ENCODE measurements at places on chromosomes 7 and 10. TPM values are rescaled to one million over a fixed set of nuclear protein-coding genes. Genes with fewer than 3 reads are reported as not detected.

GRCh38 chr7:68676813-68677535, 921.3 kb upstream of the AUTS2 start:
- no peak for ATAC-seq

GRCh38 chr10:79441433-79441832, 4.0 kb downstream of the ZCCHC24 start:
- no peak for ATAC-seq

DNA sequence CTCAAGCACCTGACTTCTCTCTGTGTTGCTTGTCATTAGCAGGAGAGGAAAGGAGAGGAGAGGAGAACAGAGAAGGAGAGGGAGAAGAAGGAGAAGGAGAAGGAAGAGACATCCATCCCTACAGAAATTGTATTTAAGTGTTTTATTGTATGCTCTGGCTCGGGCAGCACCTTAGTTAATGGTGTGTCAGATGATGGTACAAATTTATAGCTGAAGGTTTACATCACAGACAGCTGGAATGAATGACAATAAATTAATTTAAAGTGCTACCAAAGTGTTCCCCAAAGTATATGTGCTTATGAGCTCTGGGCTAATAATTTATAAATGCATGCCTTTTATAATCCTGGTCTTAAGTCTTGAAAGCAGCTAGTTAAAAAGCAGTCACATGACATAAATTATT, 38.1 kb upstream of the ZMIZ1 start:
- no peak for ATAC-seq

- no peak for ATAC-seq
These were observed 168.3 kb downstream of the UBE2H start for GRCh38 chr7:129784437-129784782.

- ATAC-seq = peak; percentile 88
These were observed 21.6 kb downstream of the TMEM72 start for GRCh38 chr10:44932517-44933450.

DNA sequence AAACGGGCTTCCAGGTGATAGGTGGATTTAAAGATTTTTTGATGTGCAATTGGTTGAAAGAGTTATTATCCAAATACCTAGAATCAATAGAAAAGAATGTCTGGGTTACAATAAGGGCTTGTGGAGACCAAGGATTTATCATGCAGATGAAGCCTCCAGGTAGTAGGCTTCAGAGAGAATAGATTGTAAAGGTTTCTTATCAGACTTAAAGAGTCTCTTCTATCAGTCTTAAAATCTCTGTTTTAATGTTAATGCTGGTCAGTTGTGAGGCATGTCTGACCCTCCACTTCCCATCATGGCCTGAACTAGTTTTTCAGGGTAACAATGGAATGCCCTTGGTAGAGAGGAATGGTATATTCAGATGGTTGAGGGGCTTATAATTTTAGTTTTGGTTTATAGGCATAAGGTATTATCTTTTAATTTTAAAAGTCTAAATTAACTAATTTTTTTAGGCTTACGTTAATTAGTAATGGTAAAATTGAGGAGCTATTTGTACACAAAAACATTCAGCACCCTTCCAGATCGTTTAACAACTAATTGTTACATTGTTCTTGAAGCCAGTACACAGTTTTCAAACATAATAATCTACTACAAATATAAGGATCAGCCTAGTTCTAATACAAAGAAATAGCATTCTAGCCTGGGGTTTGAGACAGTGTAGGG, 704.2 kb upstream of the MBL2 start:
- ATAC-seq = no peak

DNA sequence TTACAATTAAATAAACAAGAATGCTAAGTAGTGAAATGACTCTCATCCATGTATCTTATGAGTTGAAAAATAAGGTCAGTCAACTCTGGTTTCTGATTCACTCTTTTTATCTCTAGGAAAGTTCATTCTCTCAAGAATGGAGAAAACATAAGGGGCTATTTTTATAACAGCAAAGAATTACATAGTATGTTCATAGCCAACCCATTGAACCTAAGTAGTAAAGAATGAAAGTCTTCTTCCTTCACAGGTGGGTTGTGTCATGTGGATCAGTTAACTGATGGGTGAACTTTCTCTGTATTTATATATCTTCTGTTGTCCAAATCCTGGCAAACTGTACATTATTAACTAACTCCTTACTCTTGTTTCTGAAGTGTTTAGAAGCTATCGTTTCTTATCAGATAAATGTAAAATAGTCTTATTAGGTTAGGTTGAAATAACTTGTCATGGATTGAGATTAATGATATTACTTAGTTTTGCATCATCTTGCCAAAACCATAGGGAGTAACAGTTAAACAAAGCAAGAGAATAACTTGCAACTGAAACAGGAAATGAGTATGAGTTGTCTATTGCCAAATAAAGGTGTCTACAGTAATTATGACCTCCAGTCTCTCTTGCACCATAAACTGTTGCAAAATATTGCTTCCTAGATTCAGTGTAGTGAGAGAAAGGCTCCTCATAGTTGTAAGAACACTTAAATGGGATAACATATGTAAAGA, 86.8 kb downstream of the ANKRD7 start:
- peak; percentile 96 for ATAC-seq

DNA sequence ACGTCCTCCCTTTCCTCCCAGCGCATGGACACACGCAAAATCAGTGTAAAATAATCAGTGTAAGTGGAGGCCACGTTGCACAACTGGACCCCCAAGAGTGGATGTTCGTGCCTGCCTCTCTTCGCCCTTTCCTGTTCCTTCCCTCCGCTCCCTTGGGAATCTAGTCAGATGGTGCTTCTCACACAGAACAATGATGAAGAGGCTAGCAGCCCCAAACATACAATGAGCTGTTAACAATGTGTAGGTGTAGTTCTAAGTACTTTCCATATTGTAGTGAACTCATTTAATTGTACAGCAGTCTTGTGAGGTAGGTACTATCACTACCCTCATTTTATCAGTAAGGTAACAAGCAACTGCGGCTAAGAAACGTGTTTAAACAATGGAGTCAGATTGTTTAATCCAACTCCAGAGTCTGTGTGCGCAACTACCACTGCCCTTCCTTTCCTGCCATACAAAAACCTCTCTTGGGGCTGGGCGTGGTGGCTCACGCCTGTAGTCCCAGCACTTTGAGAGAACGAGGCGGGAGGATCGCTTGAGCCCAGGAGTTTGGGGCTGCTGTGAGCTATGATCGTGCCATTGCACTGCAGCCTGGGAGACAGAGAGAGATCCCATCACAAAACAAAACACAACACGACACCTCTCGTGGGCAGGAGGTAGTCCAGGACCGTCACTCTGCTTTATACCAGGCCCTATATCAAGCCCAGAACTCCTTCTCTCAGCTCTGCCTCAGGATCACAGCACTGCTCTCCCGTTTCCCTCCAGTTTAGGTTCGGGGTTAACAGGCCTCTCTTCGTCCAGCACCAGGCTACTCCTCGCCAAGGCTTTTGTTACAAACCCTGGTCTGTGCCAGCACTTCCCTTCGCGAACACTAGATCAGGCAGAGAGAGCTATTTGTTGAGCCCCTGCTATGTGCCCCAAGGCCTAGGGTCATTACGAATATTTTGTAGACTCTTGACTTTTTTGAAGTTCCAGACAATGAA, 1.1 kb downstream of the FKBP9 start:
- ATAC-seq = peak; percentile 70

GLI3 gene
- 15.0 TPM for total RNA-seq

COL1A2 gene
- 21.9 TPM for total RNA-seq

TBXAS1 gene
- total RNA-seq = 10.8 TPM
